ENCODE measurements at places on chromosomes 5 and 9.

DNA sequence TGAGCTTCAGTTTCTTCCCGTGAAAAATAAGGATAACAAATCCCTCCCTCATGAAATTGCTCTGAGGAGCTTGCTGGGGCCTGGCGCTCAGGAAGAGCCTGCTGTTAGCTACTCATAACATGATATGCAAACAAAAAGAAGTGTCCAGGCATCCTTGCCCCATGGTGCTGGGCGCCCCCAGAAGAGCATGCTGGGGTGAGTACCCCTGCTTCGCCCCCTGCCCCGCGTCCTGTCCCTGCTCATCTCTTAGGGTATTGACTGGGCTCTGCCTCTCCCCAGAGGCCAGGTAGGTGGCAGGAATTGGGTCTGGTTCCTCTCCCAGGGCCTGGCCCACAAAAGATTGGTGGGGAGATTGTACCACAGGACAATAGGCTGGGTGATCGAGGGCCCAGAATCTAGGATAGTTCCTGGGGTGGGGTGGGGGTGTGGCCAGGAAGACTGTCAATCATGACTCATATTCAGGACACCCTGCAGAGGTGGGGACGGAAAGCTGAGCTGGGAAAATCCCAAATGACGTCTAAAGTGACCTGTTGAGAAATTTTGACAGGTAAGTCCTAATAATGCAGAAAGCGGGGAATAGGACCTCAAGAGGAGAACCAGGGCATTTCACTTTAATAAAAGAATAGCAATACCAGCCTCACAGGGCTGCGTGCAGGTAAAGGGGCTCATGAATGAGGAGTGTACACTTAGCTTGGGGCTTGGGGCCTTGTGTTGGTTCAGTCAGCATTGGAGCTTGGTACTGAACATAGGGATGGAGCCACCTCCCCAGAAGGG lies 8.9 kb downstream of the PITX1 start:
- no peak for DNase-seq

DNA sequence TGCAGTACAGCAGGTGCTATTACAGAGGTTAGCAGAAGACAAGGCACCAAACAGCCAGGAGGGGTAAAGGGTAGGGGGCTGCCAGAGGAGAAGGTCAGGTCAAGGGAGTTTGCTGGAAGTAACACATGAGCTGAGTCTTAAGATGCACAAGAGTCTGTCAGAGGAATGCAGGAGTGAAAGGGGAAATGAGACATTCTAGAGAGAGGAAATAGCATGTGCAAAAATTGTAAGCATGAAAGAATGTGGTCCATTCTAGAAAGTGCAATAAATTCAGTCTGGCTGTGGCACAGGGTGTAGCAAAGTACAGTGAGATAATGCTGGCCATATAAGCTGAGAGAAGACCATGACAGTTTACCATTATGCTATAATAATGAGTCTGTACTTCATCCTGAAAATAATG lies 6.6 kb downstream of the GOLGA1 start:
- no peak for DNase-seq

- peak; percentile 64 for DNase-seq
Measured at GRCh38 chr5:8842971-8843551, 702.8 kb downstream of the SEMA5A start.

GRCh38 chr5:34721327-34721726 lies 65.2 kb downstream of the RAI14 start:
- no peak for DNase-seq

DNA sequence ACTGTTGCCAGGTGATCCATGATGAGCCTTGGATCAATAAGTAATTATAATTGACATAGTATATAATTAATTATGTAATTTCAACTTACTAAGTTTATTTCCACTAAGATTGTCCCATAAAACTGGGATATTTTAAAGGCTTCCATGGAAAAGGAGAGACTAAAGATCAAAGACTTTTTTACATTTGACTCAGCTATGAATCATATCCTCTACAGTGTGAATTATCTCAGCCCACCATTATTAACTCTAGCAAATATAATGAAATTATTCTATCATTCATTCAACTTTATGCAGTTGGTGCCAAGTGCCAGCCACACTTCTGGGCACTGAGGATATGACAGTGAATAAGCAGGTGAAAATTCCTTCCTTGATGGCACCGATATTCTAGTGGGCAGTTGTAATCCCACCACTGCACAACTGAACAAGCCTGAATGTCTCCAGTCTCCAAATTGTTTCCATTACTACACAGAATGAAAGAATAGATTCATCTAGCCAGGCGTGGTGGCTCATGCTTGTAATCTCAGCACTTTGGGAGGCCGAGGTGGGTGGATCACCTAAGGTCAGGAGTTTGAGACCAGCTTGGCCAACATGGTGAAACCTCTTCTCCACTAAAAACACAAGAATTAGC lies 21.9 kb upstream of the TXN start:
- DNase-seq, result no peak

Measured in tongue (tissue), 3 donors.